ENCODE measurements at places on chromosomes 11 and 22.

- DNase-seq = peak; percentile 22
Measured at GRCh38 chr11:124669193-124669592, 4.3 kb downstream of the SIAE start.

- no peak for DNase-seq
Measured at GRCh38 chr11:18135308-18135707, 2.9 kb downstream of the MRGPRX3 start.

- no peak for DNase-seq
Measured at GRCh38 chr11:127054153-127054552, 53.6 kb upstream of the KIRREL3 start.

GRCh38 chr11:42770444-42771065 lies 541.2 kb upstream of the API5 start:
- peak; percentile 29 for DNase-seq

DNA sequence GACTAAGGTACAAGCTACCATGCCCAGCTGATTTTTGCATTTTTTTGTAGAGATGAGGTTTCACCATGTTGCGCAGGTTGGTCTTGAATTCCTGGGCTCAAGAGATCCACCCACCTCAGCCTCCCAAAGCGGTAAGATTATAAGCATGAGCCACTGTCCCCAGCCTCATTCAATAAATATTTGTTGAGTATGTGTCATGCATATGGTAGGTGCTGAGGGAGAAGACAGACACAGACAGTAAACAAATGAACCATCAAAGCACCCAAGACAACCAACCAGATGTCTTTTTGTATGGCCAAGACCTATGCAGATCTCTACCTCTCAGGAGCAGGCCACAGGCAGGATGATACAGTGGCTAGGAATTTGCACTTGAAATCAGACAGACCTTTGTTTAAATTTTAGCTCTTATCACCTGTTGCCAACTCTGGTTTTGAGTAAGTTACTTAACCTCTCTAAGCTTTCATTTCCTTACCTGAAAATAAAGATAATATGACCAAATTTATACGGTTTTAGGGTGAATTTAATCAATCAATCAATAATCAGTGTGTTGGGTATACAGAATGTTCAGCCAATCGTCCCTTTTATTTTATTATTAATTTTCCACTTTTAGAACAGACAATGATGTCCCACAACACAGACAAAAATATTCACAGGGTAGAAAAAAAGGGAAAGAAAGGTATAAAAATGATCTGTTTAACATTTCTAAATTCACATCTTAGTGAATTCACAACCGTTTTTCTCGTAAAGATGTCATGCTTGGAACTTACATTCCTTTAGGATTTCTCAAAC lies 128.2 kb downstream of the SGSM3 start:
- DNase-seq = peak; percentile 90

- no peak for DNase-seq
Measured at GRCh38 chr11:128946648-128947047, 4.0 kb upstream of the TP53AIP1 start.

GRCh38 chr22:40469181-40469580 lies 98.8 kb downstream of the SGSM3 start:
- no peak for DNase-seq

DNA sequence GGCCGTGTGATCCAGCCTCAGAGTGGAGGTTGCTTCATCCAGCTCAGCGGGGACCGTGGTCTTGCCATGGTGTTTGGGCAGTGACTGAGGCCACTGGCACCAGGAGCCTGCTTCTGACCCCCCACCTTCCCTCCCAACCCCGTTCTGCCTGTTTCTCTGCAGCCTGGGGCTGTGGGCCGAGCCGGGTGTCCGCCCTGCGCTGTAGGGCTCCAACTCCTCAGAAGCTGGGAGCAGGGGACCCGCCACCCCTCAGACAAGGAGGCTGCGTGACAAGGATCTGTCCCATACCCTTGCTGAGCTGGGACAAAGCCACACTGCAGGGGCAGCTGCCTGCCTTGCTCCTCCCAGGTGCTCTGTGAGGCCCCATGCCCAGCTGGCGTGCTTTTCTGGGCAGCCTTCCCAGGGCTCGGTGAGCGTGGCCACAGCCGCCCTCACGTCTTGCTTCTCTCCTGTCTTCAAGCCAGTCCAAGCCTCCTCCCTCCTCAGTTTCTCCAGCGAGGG lies 11.7 kb upstream of the ARFGAP3 start:
- no peak for DNase-seq

DNA sequence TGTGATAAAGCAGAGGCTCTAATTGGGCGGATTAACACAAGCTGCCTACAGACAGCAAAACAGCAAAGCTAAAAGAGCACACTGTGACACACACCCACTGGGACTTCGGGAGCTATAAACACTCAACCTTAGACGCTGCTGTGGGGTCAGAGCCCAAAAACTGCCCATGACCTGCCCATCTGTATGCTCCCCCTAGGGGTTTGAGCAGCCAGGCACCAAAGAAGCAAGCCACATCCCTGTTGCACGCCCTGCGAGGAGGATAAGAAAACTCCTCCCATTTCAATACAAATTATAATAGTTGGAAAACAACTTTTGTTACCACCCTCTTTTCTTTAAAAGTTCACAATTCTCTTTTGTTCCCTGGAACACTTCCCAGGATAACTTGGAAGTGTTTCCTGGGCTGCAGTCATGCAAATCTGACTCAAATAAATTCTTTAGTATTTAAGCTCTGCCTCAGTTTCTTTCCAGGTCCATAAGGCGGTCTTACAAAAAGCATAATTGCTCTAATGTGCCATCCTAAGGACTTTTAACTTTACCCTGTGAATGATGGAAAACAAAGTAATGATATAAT lies 86.4 kb downstream of the DLG2 start:
- no peak for DNase-seq

DNA sequence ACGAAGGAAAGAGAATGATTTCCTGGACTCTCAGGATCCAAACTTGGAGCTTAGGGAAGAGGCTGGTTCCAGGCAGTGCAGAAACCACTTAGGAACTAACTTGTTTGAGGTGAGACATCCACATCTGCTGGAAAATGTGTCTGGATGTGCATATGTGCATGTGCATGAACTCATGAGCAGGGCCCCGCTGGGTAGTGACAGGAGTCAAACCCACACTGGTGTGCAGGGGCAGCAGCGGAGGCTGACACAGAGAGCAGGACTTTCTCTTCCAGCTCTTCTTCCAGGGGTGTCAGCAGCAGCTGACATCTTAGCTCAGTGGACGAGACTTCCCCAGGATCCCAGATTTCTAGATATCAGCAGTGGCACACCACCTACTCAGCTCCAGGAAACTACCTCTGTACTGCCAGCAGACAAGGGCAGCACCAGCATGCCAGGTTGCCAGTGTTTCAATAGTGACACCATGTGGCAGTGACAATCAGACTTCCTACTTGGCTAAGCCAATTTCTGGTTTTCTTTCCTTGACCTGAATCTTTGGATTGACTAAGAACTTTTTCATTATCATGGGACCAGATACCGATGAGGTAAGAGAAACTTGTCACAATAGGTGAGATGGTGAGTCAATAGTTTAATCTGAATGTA lies 227.5 kb upstream of the ZC3H12C start:
- DNase-seq = no peak

DNA sequence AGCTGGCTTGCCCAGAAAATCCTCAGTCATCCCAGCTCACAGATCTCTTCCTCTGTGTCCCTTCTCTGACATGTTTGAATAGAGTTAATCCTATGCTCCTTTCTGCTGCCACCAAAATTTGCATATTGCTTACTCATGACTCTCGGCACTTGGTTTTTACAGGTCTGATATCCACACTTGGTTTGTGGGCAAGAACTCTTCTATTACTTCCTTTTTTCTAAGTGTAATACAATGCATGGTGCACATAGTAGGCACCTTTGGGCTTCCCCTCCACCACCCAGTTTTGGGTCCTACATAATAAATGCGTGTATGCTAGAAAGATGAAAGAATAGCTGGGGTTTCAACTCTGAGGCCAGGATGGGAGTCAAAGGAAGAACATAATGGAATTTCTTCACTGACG lies 69.7 kb upstream of the GRK3 start:
- DNase-seq = no peak

- DNase-seq = no peak
Measured at GRCh38 chr22:46047226-46047625, 70.3 kb upstream of the WNT7B start.

DNA sequence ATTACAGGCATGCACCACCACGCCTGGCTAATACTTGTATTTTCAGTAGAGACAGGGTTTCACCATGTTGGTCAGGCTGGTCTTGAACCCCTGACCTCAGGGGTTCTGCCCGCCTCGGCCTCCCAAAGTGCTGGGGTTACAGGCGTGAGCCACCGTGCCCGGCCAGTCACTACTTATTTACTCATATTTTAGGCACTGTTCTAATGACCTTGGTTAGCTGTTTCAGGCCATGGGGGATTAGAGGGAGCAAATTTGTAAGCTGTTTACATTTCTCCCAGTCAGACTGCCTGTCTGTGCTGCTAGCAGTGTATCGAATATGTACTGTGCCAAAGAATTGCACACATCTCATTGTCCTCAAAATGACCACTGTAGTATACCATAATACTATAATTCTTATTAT lies 32.7 kb upstream of the PACSIN2 start:
- no peak for DNase-seq

GRCh38 chr22:19760058-19760950 lies at the start of gene TBX1:
Gene TBX1 (plus strand): TSS chr22:19760778. CDS start chr22:19760844, 66 bp downstream.
- DNase-seq = no peak

DNA sequence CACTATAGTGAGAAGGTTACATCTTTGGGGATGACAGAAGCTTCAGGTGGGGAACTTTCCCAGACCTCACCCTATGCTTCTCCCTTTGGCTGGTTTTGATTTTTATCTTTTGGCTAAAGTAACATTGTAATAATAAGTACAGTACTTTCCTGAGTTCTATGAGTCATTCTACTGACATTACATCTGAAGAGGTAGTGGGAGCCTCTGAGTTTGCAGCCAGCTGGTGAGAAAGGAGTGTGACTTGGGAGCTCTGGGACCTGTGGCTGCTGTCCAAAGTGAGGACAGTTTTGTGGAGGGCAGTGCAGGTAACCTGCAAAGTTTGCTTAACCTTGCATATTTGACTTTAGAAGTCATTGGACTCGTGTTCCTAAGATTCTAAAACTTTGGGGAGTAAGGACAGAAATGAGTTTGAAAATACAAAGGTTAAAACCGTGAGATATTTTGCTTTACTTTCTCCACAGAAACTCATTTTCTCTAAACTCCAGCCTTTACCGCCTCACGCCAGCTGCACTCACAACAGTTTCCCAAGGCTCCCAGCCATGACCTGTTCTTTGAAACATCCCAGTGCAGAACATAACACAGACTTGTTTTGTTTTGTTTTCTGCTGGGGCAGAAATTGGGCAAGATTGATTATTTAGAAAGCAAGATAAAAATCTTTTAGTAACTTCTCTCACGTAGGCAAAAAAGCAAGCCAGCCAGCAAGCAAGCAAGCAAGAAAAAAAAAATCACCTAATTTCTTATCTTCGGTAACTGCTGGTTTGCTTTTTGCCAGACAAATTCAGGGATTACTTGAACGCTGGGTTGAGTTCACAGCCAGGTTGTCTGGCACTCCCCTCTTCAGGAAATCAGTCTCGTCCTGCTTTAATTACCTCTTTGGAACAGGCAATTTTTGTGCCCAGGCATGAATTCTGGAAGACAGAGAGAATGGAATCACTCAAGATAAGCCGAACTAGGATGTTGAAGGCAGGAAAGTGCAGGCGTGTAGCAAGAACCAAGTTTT lies 478.3 kb upstream of the ISX start:
- DNase-seq = no peak

DNA sequence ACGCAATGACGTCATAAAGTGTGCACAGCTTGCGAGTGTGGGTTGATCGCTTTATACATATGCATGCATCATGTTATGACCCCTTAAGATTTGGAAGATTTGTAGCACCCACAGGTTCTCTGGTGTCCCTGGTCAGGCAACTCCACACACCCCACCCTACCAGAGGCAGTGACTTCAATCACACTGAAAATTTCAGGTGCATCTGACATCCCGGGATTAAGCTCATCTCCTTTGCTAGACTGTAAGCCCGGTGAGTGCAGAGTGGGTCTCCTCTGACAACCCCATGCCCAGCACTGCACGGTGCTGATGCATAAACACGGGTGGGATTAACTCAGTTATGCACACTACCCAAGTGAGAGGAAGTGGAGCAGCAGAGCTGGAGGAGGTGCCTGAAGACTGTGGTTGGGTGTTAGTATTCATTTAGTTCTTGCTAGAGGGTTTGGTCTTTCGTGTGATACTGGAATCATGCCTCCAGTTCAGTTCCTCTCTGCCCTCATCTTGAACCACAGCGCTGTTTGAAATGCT lies 6.5 kb downstream of the ARSA start:
- no peak for DNase-seq

DNA sequence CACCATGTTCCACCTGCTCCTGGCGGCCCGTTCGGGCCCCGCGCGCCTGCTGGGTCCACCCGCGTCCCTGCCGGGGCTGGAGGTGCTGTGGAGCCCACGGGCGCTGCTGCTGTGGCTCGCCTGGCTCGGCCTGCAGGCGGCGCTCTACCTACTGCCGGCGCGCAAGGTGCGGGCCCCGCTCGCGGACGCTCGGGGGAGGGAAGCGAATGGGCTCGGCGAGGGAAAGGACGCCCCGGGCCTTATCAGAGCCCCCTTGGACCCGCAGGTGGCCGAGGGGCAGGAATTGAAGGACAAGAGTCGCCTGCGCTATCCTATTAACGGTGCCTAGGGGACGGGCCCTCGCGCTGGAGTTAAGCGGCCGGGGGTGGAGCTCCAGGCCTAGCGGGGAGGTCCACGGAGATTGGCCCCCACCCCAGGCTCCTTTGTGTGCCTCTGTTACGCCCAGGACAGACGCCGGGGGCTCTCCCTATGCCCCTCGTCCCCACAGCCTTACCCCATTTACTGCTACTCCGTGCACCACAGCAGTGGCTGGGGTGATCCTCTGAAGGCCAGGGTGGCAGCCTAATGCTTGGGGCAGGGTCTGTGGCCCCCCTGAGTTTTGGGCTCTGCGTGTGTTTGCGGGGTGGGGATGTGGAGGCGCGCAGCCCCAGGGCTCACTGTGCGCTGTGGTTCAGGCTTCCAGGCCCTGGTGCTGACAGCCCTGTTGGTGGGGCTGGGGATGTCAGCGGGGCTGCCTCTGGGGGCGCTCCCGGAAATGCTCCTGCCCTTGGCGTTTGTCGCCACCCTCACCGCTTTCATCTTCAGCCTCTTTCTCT lies 1.1 kb downstream of the TM7SF2 start:
- peak; percentile 20 for DNase-seq

GRCh38 chr11:71504531-71504930 lies 22.5 kb upstream of the KRTAP5-7 start:
- no peak for DNase-seq

DNA sequence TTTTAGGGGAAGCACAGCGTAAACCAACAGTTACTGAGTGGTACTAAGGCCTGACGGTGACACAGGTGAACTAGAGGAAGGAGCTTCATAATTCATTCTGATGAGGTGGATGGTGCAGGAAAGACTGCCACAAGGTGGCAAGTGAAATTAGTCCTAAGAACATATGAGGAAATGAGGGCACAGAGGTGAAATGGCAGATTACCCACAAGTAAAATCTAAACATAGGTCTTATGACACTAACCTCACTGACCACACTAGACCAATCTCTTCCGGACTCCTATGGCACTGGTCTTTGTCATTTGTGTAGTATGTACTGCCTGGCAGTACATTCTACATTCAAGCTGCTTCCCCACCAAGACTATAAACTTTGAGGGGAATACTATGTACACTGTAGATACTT lies 20.2 kb downstream of the GAB2 start:
- no peak for DNase-seq

- DNase-seq = peak; percentile 64
Measured at GRCh38 chr11:1931341-1932104, 12.0 kb downstream of the TNNT3 start.
